Fibroblast of lung (primary cell): ENCODE measurements at places on chromosomes 16 and 17. TPM values are rescaled to one million over a fixed set of nuclear protein-coding genes. Genes with fewer than 3 reads are reported as not detected.

The OTOP3 gene
- total RNA-seq, result not detected in 2 replicates

The RCVRN gene
- total RNA-seq, result not detected in 2 replicates

The KLHL10 gene
- total RNA-seq, result 0.26 and 0.33 TPM in 2 replicates

The CHD9NB gene
- 3.6 and 5.3 TPM in 2 replicates for total RNA-seq

The NOTUM gene
- total RNA-seq, result 0.50 and 0.51 TPM in 2 replicates

The TAX1BP3 gene
- total RNA-seq, result 105 and 141 TPM in 2 replicates

The HAS3 gene
- 0.26 and 0.33 TPM in 2 replicates for total RNA-seq

The PDILT gene
- total RNA-seq, result not detected in 2 replicates

The DNAI2 gene
- not detected in 2 replicates for total RNA-seq

The PRKCB gene
- under 0.01 TPM in 1 of 2 replicates, not detected in the other for total RNA-seq

The TMEM101 gene
- 99.4 and 107 TPM in 2 replicates for total RNA-seq

The RAB11FIP4 gene
- 0.66 and 1.8 TPM in 2 replicates for total RNA-seq

The MT1G gene
- total RNA-seq, result 11.6 and 16.4 TPM in 2 replicates

The MYH8 gene
- not detected in 2 replicates for total RNA-seq

The CIITA gene
- total RNA-seq, result 0.51 and 0.66 TPM in 2 replicates

The ATP2C2 gene
- total RNA-seq, result not detected in 2 replicates

The KRTAP4-9 gene
- not detected in 2 replicates for total RNA-seq

The MYO15B gene
- 4.6 and 14.4 TPM in 2 replicates for total RNA-seq

The MYOCD gene
- total RNA-seq, result 0.17 and 0.26 TPM in 2 replicates

The CLDN7 gene
- total RNA-seq, result 2.6 and 17.2 TPM in 2 replicates

The PIK3R6 gene
- not detected in 2 replicates for total RNA-seq

The ENDOV gene
- 25.4 and 28.7 TPM in 2 replicates for total RNA-seq

The LRRC75A gene
- total RNA-seq, result 2.1 and 3.1 TPM in 2 replicates

The KCNG4 gene
- total RNA-seq, result not detected in 2 replicates

The LGALS9C gene
- not detected in 2 replicates for total RNA-seq

The TPSG1 gene
- not detected in 2 replicates for total RNA-seq

The IL17C gene
- total RNA-seq, result not detected in 2 replicates

The SMIM22 gene
- total RNA-seq, result not detected in 2 replicates

The GLIS2 gene
- 2.6 and 4.0 TPM in 2 replicates for total RNA-seq

The KRTAP3-2 gene
- total RNA-seq, result not detected in 2 replicates

The CLEC16A gene
- 17.2 and 22.0 TPM in 2 replicates for total RNA-seq

The GRAPL gene
- total RNA-seq, result under 0.01 and 0.17 TPM in 2 replicates

The TMC8 gene
- not detected in 2 replicates for total RNA-seq

The MYCBPAP gene
- total RNA-seq, result 2.3 and 3.0 TPM in 2 replicates

The ERBB2 gene
- total RNA-seq, result 24.7 and 33.9 TPM in 2 replicates

The CEMP1 gene
- not detected in 2 replicates for total RNA-seq

The KRTAP4-6 gene
- not detected in 2 replicates for total RNA-seq

The CDIP1 gene
- total RNA-seq, result 4.9 and 12.2 TPM in 2 replicates

The P2RX5 gene
- total RNA-seq, result 0.99 and 1.0 TPM in 2 replicates

The SLC4A1 gene
- total RNA-seq, result not detected in 2 replicates

The CDH16 gene
- not detected in 2 replicates for total RNA-seq

The SULT1A3 gene
- 2.1 and 2.8 TPM in 2 replicates for total RNA-seq

The NMT1 gene
- 73.2 and 124 TPM in 2 replicates for total RNA-seq

The TP53TG3B gene
- total RNA-seq, result not detected in 2 replicates

The CES3 gene
- 0.77 and 1.3 TPM in 2 replicates for total RNA-seq

The NEUROD2 gene
- total RNA-seq, result not detected in 2 replicates

The KRT23 gene
- total RNA-seq, result not detected in 2 replicates

The SLC22A31 gene
- total RNA-seq, result 0.17 and 0.26 TPM in 2 replicates

The NPIPB12 gene
- 10.2 and 11.0 TPM in 2 replicates for total RNA-seq

The RANGRF gene
- 12.1 and 15.4 TPM in 2 replicates for total RNA-seq

The ALDH3A1 gene
- under 0.01 and 0.17 TPM in 2 replicates for total RNA-seq

The CTF1 gene
- total RNA-seq, result 1.8 and 5.3 TPM in 2 replicates

The ZNF23 gene
- total RNA-seq, result 14.1 and 24.8 TPM in 2 replicates
